ENCODE measurements at places on chromosomes 2 and 18. TPM values are rescaled to one million over a fixed set of nuclear protein-coding genes. Genes with fewer than 3 reads are reported as not detected.

DNA sequence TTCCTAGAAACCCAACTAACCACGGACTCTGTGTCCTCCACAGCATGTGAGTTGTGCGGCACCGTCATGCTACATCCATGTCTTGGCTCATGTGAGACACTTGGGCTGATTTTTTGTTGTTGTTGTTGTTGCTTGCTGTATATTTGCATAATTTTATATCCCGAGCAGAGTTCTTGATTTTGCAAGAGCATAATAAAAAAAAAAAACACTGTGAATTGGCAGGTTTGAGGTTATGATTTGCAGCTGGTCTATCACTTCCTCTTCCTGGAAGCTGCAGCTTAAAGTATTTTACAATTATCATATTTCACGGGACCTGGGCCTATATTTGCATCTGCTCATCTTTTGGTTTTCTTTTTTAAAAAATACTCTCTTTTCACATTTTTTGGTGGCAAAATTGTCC is 142.3 kb upstream of the NRP2 start:
- no peak overlapping the region for H3K27ac ChIP-seq
- no peak overlapping the region for H3K4me3 ChIP-seq
- no peaks in the 10 kb centered on the region for H3K27me3 ChIP-seq
- H3K4me1 ChIP-seq: no peaks in the 10 kb centered on the region
- H3K36me3 ChIP-seq: peaks cover 6% of the 10 kb centered on the region

DNA sequence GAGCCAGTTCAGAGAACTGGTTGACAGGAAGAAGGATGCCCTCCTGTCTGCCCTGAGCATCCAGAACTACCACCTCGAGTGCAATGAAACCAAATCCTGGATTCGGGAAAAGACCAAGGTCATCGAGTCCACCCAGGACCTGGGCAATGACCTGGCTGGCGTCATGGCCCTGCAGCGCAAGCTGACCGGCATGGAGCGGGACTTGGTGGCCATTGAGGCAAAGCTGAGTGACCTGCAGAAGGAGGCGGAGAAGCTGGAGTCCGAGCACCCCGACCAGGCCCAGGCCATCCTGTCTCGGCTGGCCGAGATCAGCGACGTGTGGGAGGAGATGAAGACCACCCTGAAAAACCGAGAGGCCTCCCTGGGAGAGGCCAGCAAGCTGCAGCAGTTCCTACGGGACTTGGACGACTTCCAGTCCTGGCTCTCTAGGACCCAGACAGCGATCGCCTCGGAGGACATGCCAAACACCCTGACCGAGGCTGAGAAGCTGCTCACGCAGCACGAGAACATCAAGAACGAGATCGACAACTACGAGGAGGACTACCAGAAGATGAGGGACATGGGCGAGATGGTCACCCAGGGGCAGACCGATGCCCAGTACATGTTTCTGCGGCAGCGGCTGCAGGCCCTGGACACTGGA is 92.5 kb upstream of the EML6 start:
- peaks cover 13% of the 10 kb centered on the region for H3K4me1 ChIP-seq
- H3K36me3 ChIP-seq: peaks cover 93% of the 10 kb centered on the region
- no peak for DNase-seq
- no peak overlapping the region for H3K27ac ChIP-seq
- H3K27me3 ChIP-seq: no peaks in the 10 kb centered on the region

DNA sequence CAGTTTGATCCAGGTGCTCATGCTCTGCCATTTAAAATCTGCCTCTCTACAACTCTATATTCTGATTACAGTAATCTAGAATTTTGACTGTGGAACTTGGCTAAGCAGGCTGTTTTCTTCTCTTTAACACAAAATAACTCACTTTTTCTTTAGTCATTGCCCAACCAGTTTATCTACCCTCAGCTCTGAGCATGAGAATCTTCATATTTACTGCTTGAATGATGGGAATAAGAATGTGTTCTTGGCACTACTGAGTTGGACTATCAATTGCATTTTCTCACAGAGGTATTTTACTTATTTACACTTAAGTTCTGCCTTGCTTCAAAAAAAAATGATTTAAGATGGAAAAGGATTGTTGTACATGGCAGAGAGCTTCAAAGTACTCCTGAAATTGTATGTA is 301.1 kb downstream of the CCDC85A start:
- H3K4me3 ChIP-seq: no peak overlapping the region
- no peaks in the 10 kb centered on the region for H3K4me1 ChIP-seq
- H3K27ac ChIP-seq: no peak overlapping the region
- no peak for DNase-seq

Gene ASTL
- not detected for total RNA-seq

Gene DPP4
- total RNA-seq: not detected

Gene DSG1
- not detected for total RNA-seq

Gene CRYGC
- not detected for total RNA-seq

Measured in MCF 10A (cell line).